ENCODE measurements at places on chromosomes 1 and 21.

DNA sequence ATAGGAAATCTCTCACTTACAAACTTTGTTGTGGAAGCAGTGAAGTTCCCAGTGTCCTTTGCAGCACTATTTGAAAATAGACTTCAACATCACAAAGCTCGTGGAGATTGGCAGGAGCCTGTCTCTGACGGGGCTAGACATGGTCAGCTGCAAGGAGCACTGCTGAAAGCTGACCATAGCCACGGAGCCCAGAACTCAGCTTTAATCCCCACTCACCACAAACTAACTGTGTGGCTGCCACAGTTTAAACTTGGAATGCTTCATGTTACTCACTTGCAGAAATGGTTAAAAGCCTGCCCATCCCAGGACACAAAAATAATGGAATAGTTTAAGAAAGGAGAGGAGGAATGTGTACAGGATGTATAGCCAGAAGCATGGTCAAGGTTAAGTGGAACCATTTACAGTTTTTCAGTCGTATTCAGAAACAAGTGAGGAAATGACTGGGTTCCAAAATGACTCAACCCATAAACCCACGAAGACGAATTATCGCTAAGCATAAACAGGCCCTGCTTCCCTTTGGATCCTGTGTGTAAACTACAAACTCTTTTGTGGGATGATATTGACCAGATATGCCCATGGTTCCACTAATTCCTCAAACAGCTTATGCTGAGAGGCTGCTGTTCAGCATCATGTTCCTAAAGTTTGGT lies 18.2 kb downstream of the DNALI1 start:
- DNase-seq: no peak

- DNase-seq: no peak
Measured at GRCh38 chr1:54583307-54583686, 35.3 kb downstream of the ACOT11 start.

- DNase-seq: no peak
Measured at GRCh38 chr1:171969813-171970212, 128.5 kb downstream of the DNM3 start.

GRCh38 chr1:156559797-156560385 lies 12.5 kb downstream of the IQGAP3 start:
- no peak for DNase-seq
